ENCODE measurements at places on chromosomes 2 and 18.

GRCh38 chr2:182210669-182211068, 216.2 kb downstream of the PDE1A start:
- no peak overlapping the region for H3K27ac ChIP-seq
- H3K4me3 ChIP-seq = no peak overlapping the region
- no peaks in the 10 kb centered on the region for H3K36me3 ChIP-seq

DNA sequence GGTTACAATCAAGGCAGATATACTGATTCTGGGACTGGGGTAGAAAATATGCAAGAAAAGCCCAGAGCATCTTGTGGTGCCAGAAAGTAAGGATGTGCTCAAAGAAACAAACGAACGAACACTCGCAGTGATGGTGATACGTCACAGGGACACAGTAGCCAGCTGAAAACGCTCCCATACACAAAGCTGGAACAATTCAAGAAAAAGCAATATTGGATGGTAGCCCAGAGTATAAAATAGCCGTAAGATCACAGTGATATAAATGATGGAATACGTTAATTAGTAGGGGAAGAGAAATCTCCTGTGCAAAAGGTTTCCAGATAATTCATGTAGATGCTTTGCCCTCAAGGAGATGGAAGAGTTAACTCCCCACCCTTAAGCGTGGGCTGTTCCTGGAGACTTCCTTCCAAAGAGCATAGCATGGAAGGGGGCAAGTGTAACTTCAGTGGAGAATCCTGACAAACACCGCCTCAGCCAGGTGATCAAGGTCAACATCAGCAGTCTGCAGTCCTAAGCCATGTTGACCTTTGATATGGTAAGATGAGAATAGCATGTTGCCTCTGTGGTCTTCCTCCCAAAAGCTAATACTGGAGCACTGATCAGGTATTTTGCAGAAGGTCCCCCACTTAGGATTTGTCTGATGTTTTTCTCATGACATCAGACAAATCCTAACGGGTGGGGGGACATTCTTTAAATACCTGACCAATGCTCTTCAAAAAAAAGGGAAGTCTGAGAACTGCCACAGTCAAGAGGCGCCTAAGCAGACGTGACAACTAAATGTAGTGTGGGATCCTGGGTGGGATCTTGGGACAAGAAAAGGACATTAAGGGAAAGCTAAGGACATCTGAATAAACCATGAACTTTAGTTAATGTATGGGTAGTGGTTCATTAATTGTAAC, 99.0 kb downstream of the NCK2 start:
- H3K4me1 ChIP-seq = no peaks in the 10 kb centered on the region
- no peak for DNase-seq
- no peaks in the 10 kb centered on the region for H3K27me3 ChIP-seq
- H3K27ac ChIP-seq = no peak overlapping the region
- H3K4me3 ChIP-seq = no peak overlapping the region

DNA sequence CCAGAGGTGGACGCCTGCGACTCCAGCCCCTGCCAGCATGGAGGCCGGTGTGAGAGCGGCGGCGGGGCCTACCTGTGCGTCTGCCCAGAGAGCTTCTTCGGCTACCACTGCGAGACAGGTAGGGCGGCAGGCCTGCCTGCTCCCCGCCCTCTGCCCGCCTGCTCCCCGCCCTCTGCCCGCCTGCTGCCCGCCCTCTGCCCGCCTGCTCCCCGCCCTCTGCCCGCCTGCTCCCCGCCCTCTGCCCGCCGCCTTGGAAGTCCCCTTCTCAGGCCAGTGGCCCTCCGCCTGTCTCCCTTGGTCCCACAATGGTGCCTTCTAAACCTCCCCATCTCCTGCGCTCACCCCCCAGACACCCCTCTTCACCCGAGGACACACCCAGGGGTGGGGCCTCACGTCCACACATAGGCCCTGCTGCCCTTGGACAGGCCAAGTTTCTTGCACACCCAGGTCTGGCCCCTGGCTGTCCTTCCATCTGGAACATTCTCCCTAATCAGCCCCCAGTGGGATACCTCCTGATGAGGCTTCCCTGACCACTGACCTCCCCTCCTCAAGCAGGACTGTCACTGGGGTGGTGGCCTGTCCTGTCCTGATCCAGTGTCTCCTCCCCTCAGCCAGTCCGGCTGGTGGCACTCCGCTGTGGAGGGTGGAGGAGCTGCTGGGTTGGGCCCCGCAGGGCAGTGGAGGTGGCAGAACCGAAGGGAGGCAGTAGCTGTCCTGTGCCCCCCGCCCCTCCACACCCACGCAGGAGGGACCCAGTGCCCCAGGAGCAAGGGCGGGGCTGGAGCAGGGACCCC, 37.9 kb downstream of the MTERF4 start:
- H3K27me3 ChIP-seq = no peaks in the 10 kb centered on the region
- no peaks in the 10 kb centered on the region for H3K4me1 ChIP-seq
- no peaks in the 10 kb centered on the region for H3K36me3 ChIP-seq
- peak; percentile 4 for DNase-seq
- H3K4me3 ChIP-seq = no peak overlapping the region

DNA sequence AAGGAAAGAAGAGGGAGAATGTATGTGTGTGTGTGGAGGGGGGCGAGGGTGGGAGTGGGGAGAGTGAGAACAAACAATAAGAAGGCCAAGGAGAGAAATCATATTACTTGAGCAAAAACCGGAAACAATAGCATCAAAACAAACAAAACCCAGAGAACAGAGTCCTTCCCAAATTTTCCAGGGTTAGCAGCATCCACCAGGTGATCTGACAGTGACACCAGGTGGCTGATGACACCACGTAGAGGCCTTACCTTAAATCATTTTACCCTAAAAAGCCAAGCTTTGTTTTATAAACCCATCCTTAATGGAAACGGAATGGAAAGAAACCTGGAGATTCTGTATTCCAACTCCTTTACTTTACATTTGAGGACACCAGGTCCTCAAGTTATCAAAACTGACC, 42.9 kb downstream of the CDCA7 start:
- no peak overlapping the region for H3K4me3 ChIP-seq
- no peaks in the 10 kb centered on the region for H3K36me3 ChIP-seq
- no peaks in the 10 kb centered on the region for H3K4me1 ChIP-seq

GRCh38 chr2:218895759-218896500, 15.3 kb downstream of the WNT10A start:
- H3K27ac ChIP-seq = no peak overlapping the region
- no peaks in the 10 kb centered on the region for H3K36me3 ChIP-seq
- DNase-seq = no peak
- peaks cover 81% of the 10 kb centered on the region for H3K27me3 ChIP-seq

GRCh38 chr18:63149302-63149587, 170.3 kb downstream of the BCL2 start:
- H3K36me3 ChIP-seq = no peaks in the 10 kb centered on the region
- H3K27ac ChIP-seq = no peak overlapping the region
- peaks cover 15% of the 10 kb centered on the region for H3K27me3 ChIP-seq
- no peaks in the 10 kb centered on the region for H3K4me1 ChIP-seq
- no peak overlapping the region for H3K4me3 ChIP-seq

GRCh38 chr2:149012545-149012944, 26.0 kb upstream of the LYPD6B start:
- no peaks in the 10 kb centered on the region for H3K36me3 ChIP-seq
- peaks cover 3% of the 10 kb centered on the region for H3K27me3 ChIP-seq
- H3K4me3 ChIP-seq = no peak overlapping the region
- H3K27ac ChIP-seq = no peak overlapping the region

DNA sequence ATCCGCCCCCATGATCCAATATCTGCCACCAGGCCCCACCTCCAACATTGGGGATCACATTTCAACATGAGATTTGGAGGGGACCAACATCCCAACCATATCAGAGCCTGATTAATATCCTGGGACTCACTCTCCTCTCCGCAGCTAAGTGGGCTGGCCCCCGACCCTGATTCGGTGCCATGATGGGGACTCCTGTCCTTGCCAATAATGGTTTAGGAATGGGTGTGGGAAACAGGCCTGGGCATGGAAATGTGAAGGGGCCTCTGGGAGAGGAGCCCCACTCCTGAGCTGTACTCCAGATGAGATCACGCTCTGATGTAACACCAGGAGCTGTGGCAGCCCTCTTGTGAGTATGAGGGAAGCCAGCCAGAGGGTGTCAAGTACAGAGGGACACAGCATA, 77.3 kb upstream of the SMAD7 start:
- H3K36me3 ChIP-seq = no peaks in the 10 kb centered on the region
- H3K27me3 ChIP-seq = peaks cover 11% of the 10 kb centered on the region
- no peak overlapping the region for H3K27ac ChIP-seq
- no peak overlapping the region for H3K4me3 ChIP-seq
- H3K4me1 ChIP-seq = no peaks in the 10 kb centered on the region

DNA sequence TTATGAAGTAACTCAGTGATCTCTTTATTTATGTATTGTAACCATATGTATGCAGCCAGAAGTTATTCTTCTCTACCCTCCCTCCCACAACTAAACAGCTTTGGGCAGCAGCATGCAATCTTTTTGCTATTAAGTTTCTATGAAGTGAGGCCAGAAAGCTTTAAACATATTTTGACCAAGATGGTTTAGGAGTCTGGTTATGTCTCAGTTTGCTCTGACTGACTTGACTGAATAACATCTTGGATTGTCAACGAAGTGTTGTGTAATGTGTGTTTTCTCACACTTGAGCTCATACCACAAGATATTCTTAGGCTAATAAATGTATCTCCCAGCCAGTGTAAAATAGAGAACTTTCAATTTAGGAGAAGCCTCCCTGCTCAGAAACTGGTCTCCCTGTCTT, 104.3 kb downstream of the TTC27 start:
- no peaks in the 10 kb centered on the region for H3K36me3 ChIP-seq
- H3K27ac ChIP-seq = no peak overlapping the region
- DNase-seq = no peak

DNA sequence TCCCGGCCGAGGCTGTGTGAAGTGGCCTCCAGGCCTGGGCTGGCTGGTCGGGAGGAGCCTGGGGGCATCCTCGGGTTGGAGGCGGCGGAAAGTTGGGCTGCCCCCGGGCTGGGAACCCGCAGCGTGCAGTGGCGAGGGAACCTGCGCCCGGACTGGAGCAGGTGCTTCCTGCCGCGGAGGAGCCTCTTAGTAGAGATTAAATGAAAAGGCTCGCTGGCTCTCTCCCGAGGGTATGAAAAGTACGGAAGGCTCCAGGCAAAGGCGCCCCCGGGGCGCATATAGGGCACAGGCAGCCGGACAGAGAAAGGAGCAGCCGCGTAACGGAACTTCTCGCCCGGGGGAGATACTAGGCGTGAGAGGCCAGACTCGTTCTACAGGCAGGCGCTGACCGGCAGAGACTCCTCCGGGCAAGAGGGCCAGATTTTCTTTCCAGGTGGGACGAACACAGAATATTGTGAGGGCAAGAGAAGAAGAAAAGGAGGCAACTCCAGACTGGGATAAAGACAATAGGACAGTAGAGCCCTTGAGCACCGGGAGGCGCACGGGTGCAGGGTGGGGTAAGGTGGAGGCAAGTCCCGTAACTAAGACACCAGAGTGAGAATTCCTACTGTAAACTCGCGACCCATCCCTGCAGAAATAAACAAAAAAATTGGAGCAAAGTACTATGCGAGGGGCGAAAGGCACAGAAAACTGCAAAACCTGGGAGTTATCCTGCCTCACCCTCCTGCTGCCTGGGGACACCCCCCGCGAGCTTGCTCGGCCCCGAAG, 816 bp downstream of the CDH2 start:
- peak; percentile 46 for DNase-seq
- peaks cover 21% of the 10 kb centered on the region for H3K4me1 ChIP-seq
- peak overlapping the region; percentile 76 for H3K27ac ChIP-seq
- no peaks in the 10 kb centered on the region for H3K27me3 ChIP-seq
- peak overlapping the region; percentile 99 for H3K4me3 ChIP-seq
- no peaks in the 10 kb centered on the region for H3K36me3 ChIP-seq

GRCh38 chr2:16487686-16488085, 177.9 kb downstream of the CYRIA start:
- H3K4me1 ChIP-seq = no peaks in the 10 kb centered on the region
- no peaks in the 10 kb centered on the region for H3K36me3 ChIP-seq
- no peak overlapping the region for H3K4me3 ChIP-seq
- peak; percentile 46 for DNase-seq
- no peak overlapping the region for H3K27ac ChIP-seq

DNA sequence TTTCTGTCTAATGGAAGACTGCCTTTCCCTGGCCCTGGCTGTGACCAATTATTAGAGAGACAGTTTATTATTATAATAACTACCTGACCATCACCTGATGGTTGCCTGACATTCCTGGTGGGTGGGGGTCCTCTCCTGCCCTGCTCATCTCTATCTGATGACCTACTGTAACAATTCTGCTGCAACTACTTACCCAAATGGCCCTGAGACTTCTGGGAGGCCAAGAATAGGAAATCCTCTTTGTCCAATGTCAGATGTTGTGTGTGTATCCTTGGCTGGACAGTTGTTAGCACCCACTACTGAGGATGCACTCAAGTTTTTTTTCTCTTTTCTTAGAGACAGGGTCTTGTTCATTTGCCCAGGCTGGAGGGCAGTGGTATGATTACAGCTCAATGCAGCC, 110.3 kb downstream of the DDX1 start:
- no peak overlapping the region for H3K27ac ChIP-seq
- H3K36me3 ChIP-seq = no peaks in the 10 kb centered on the region
- H3K4me1 ChIP-seq = peaks cover 22% of the 10 kb centered on the region
- no peak overlapping the region for H3K4me3 ChIP-seq
- H3K27me3 ChIP-seq = no peaks in the 10 kb centered on the region
- no peak for DNase-seq

DNA sequence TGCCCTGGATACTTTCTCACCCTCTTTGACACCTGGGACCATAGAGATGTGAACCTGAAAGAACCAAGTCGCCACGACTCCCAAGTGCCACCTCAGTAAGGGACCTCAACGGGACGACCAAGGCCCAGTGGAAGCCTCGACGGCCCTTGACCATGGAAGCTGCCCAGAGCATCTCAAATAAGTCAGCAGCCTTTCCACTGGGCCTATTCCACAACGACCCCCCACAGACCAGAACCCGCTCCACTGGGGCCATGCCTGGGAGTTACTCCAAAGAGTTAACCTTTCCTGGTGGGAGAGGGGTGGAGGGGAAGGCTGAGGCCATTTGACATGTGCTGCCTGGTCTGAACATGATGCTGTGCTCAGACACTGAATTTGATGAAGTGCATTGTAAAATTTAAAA, 146.9 kb downstream of the KLHL29 start:
- H3K27me3 ChIP-seq = no peaks in the 10 kb centered on the region
- DNase-seq = no peak
- no peak overlapping the region for H3K4me3 ChIP-seq
- H3K4me1 ChIP-seq = no peaks in the 10 kb centered on the region
- no peaks in the 10 kb centered on the region for H3K36me3 ChIP-seq

All from endothelial cell of umbilical vein (primary cell).